ENCODE measurements at places on chromosomes 6 and 20.

DNA sequence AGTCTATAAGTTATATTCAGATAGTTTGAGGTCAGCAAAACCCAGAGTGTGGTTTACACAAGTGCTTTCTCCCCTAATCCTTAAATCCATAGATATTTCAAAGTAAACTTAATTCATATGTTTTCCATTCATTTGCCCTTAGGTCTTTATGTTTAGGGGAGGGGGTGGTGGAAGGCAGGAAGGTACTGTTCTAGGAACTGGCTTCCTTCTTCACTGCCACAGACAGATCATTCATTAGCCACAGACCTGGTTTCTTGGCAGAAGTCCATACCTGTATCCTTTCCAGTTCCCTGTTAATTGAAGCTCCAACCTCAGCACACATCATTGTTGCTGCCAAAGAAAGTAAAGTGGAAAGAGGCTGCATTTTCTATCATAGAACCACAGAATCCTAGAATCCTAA lies 123.0 kb downstream of the AIG1 start:
- no peak for DNase-seq

DNA sequence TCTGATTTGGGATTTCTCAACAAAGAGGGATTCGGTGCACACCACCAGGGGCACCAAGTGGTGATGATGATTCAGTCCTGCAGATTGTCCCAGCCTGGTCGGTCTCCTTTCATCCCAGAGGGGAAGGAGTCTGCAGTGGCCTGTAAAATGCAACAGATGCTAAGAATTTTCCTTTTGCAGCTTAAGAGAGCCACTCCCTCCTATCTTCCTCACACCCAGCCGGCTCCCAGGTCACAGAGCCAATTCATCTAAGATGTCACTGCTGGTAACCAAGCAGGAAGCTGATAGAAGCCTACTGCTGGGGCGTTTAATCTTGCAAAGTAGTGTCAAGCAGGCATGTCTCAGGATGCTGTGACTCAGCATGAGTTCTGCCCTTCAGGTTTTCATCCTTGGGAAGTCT lies 203.8 kb upstream of the LRFN2 start:
- no peak for DNase-seq

DNA sequence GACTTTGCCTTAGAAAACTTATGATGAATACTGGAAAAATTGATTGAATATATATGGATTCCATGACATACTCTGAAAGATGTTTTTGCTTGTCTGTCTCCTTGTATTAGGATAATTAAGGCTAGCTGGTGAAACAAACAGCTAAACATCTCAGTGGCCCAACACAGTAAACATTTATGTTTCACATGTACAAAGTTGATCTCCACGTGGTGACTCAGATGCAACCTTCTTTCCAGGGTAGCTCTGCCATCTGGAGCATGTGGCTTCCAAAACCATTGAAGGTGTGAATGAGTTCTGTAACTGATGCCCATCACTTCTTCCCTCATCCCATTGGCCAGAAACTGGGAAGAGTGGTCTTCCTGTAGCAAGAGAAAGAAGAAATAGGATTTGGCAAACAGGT lies 196.3 kb downstream of the TSHZ2 start:
- no peak for DNase-seq

DNA sequence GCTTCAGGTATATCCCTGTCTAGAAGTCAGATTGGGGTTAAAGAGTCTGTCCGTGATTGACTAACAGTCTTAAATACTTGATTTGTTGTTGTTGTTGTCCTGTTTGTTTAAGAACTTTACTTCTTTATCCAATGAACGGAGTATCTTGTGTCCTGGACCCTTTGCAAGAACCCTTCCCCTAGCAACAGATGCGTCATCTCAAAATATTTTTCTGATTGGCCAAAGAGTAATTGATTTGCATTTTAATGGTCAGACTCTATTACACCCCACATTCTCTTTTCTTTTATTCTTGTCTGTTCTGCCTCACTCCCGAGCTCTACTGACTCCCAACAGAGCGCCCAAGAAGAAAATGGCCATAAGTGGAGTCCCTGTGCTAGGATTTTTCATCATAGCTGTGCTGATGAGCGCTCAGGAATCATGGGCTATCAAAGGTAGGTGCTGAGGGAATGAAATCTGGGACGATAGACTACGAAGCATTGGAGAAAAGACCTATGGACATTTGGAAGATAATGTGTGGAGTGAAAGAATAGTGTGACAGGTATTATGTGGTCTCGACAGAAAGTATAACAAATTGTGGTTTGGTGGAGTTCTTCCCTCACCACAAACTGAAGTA lies at the start of gene HLA-DRA:
HLA-DRA (plus strand) TSS at position 286 of the 613 bp plus-strand sequence; CDS start at position 350, 64 bp downstream.
- peak; percentile 25 for DNase-seq

DNA sequence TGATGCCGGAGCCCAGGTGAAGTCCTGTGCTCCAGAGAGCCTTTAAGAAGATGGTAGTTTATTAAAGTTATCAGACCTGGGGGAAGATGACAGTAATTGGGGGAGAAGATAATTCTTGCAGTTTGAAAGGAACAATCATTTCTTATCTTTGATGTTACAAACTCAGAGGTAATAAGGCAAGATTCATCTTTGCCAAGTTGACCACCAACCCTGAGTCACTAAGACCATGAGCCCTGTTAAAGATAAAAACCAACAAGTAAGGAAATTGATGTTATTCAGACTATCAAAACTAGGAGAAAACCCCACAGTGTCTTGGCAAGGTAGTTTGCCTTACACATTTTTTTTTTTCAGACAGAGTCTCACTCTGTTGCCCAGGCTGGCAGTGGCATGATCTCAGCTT lies 73.1 kb downstream of the MKKS start:
- no peak for DNase-seq

- DNase-seq, result no peak
Measured at GRCh38 chr6:44120692-44121443, 6.4 kb downstream of the MRPL14 start.

DNA sequence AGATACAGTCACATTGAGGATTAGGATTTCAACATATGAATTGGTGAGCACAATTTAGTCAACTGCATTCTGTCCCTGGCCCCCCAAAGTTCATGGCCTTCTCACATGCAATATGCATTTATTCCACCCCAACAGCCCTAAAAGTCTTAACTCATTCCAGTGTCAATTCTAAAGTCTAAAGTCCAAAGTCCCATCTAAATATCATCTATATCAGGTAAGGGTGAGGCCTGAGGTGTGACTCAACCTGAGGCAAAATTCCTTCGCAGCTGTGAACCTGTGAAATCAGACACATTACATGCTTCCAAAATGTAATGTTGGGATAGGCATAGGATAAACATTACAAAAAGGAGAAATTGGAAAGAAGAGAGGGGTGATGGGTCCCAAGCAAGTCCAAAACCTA lies 27.8 kb downstream of the CLIC5 start:
- DNase-seq, result no peak

- no peak for DNase-seq
Measured at GRCh38 chr6:111918825-111919224, 45.6 kb upstream of the FYN start.

- DNase-seq, result no peak
Measured at GRCh38 chr6:31055441-31055840, 45.2 kb downstream of the MUC22 start.

GRCh38 chr20:25257756-25258475 lies 10.0 kb downstream of the PYGB start:
- DNase-seq, result no peak

- no peak for DNase-seq
Measured at GRCh38 chr20:33532753-33533459, 43.0 kb downstream of the CBFA2T2 start.

GRCh38 chr20:59121714-59122565 lies 41.7 kb upstream of the ZNF831 start:
- no peak for DNase-seq

DNA sequence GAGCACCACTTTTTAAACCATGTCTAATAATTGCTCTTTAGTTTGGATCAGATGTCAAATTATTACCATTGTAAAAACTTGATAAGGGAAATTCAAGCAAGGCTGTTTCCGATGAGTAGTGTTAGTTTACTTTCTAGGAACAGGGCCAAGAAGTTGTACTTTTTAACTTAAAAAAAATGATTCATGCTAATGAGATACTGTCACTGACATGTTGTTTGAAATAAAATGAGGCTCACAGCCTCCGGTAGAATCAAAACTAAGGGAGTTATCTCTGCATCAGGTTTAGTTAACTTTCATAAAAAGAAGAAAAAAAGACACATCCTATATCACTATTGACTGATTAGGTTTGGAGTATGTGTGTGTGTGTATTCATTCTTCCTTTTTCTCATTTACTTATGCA lies 55.2 kb upstream of the SUPT3H start:
- no peak for DNase-seq

DNA sequence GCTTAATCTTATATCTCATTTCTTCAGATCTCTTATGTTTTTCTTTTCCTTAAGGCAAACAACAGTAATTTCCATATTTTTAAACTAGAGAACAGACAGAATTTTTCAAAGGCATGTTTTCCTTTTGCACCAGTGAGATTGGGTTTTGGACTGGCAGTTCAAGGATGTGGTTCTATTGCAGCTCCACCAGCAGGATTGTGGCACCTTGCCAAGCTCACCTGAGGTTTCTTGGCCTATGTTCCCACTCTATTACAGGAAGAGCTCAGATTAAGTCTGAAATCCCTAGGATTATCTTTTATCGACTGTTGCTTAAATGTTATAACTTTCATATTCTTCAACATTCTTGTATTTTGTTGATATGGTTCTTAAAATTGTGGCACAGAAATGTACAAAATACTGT lies 218.9 kb downstream of the PLCB4 start:
- no peak for DNase-seq

DNA sequence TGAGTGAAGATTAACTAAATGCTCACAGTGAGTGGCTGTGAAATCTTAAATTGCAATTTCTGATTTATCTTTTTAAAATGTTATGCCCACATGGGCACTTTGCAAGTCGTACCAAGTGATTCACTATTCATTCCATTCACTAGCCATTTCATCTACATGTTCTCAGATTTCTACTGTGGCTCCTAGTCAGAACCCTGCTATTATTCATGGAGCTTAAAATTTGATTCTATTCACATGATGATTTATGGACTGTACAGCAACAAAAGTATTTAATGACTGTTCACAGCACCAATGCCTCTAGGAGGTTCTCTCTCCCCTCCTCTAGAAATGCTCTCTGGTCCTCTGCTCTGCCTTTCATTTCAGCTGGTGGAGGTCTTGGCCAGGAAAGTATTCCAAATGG lies 133.5 kb upstream of the MAP3K7 start:
- DNase-seq, result no peak

DNA sequence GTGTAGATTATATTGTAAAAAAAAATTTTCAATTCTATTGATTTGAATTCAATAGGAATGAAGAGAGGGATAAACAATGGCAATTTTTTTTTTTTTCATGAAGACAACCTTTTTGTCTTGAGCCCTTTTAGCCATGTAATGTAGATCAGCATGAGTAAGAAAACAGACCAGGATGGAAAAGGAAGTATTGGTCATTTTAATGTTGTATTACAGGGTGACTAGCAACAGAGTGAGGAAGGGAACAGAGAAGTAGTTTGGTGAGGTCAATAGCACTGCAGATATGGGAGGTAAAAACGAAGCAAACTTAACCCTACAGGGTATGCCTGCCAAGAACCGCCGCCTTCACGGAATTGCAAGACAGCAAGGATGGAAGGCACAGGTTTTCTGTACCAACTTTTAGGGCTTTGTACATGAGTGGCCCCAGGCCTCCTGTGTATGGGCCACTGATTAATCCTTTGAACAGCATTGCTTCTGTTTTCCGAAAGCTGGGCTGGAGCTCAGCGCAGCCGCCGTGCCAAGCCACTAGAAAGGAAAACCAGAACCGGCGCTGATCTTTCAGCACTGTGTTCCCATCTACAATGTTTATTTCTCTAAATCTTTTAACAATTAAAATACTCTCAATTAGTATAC lies 383.7 kb downstream of the CENPW start:
- no peak for DNase-seq
